ENCODE measurements at places on chromosomes 5 and 9.

DNA sequence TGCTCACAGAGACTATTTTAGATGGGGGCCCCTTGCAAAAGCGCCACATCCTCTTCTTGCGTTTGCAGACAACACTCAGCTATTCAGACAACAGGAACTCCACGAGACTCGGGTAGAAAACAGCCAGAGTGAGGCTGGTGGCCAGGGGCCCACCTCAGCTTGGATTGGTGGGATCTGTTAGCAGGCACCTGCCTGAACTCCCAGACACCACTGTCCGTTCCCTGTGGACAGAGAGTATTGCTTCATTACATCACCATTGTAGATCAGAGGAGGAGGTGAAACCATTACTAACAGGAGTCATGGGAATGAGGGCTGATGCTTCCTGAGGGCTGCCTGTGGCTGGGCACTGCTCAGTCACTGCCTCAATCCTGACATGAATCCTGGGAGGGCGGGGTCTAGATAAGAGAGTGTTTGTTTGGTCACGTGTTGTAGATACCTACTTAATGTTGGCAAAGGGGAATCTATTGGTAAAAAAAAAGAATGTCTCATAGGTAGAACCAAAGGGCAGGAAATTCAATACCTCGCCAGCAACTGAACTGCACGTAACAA, 4.4 kb upstream of the RAPGEF1 start:
- DNase-seq, result no peak

DNA sequence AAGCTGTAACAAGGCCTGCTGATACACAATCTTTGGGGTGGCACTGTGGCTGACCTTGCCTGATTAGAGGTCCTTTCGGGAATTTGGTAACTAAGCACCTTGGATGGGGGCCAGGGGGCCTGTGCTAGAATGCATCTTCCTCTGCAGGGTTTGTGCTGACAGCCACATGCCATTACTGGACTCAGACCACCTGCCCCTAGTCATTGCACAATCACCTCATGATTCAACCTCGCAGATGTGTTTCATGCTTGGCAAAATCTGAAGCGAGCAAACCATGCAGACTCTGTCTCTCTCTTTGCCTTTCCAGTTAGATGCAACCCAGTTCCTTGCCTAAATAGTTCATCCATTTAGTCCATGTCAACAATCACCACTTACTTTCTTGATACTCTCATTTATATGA, 96.5 kb upstream of the ERCC6L2 start:
- DNase-seq, result no peak

- DNase-seq, result no peak
Measured at GRCh38 chr5:346229-346935, 24.9 kb downstream of the AHRR start.

DNA sequence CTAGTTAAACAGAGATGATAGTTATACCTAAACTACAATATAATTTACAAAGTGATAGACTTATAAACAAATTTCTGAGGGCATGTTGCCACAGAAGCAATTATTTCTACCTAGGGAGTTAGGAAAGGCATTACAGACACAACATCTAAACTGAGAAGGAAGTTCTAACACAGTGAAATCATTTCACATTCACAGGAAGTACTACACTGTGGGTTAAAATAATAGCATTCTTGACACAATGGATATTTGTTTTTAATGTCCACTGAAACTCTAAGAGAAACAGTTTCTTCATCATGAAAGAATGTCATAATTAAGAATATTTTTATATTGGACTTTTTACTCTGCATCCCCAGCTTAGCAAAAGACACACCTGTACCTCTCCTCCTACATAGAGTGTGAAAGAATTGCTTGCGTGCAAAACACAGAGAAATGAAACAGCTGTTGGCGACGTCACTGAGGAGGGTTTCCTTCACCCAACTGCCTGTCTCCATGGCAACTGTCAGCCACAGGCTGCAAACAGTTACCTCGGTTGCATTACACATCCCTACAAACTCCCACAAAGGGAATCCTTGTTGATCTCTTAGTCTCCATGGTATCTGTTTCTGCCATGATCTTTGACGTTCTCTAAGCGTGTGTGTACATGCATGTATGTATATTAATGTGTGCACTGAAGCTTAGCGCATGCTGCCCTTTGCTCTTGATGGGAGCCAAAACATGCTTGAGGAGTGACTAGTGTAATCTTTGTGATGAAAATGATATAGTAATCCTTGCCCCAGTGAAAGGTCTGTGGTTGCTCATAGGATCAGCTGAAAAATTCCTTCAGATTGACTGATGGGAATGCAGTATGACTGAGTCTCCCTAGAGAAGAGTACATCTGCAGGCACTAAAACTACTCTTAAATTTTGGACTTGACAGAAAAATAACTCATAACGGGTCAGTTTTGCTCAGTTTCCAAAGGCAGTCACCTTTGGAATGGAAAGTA, 168.5 kb downstream of the ACTL7B start:
- no peak for DNase-seq

DNA sequence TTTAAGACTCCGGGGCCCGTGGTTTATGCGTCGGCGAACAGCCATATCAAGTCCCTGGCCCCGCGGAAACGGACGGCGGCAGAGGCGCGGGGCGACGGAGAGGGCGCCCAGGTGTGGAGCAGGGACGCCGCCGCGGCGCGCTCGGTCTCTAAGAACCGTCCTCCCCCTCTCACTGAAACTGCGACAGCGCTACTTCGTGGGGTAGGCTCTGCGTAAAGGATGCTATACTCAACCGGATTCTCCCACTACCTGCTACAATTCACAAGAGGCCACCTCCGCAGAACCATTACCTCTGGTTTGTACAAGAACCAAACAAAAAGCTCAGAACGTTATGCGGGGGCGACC, 404 bp downstream of the MRNIP start:
- peak; percentile 37 for DNase-seq

GRCh38 chr9:73149371-73150067, 2.1 kb upstream of the ANXA1 start:
- DNase-seq, result peak; percentile 86

GRCh38 chr9:100426530-100427365, at the start of gene MSANTD3:
Gene MSANTD3 (plus strand): TSS chr9:100427143. CDS start chr9:100441939, 14,796 bp downstream.
- peak; percentile 44 for DNase-seq

DNA sequence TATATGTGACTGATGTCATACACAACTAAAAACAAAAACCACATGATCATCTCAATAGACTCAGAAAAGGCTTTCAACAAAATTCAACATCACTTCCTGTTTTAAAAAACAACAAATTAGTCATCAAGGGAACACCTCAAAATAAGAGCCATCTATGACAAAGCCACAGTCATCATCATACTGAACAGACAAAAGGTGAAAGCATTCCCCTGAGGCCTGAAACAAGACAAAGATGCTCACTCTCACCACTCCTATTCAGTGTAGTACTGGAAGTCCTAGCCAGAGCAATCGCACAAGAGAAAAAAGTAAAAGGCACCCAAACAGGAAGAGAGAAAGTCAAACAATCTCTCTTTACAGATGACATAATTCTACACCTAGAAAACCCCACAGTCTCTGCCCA, 893.5 kb upstream of the EDIL3 start:
- no peak for DNase-seq
